ENCODE measurements at places on chromosomes 3 and 15.

- no peak for DNase-seq
Observed at GRCh38 chr15:76239786-76240185, 71.5 kb downstream of the ETFA start.

DNA sequence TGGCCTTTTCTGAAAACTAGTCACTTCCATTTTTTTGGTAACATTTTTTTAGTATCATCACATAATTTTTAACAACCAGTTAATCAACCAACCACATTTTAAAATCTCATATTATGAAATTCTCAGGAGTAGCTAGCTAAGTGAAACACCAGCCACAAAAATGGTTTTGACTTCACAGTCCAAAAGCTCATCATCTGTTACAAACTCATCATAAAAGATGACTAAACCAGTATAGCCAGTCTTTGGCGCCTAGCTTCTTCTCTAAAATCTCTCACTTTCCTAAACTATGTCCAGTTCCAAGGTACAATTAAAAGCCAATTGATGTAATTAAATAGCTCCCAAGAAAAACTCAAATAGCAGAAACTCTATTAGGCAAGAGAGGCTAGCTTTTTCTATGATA, 88.2 kb upstream of the ZNF385D start:
- DNase-seq, result no peak

- DNase-seq, result peak; percentile 44
Observed at GRCh38 chr3:156150434-156151066, 30.2 kb downstream of the KCNAB1 start.

GRCh38 chr3:152268555-152269055, at the start of gene MBNL1:
MBNL1 (plus strand) TSS chr3:152268929; CDS start chr3:152300194, 31,265 bp downstream.
- DNase-seq, result peak; percentile 72

DNA sequence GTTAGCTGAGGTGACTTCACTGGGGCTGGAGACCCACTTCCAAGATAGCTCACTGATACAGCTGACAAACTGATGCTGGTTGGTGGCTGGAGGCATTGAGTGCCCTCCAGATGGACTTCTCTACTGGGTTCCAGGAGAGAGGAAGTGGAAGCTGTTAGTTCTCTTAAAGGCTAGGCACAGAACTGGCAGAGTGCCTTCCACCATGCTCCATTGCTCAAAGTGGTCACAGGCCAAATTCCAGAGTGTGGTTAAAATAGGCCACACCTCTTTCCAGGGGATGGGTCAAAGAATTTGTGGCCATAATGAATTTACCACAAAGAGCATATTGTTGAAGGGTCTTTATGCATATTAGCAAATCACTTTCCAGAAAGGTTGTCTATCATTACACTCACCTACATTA, 74.2 kb downstream of the NMD3 start:
- DNase-seq, result no peak

GRCh38 chr3:185056908-185057307, 96.0 kb downstream of the C3orf70 start:
- no peak for DNase-seq

GRCh38 chr3:111695636-111696117, 100.5 kb upstream of the ZBED2 start:
- DNase-seq, result no peak

DNA sequence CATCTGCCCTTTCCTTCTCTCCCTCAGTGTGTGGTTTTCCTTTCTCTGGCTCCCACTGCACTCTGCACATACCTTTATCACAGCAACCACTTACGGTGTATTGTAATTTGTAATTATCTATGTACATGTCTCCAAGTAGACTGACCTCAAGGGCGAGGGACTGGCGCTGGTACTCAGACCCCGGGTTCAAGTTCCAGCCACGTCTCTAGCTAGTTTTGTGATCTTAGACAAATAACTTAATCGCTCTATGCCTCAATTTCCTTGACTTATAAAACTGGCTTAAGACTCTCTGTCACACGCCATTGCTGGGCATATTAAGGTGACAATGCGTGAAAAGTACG, 607 bp upstream of the SENP2 start:
- DNase-seq, result no peak

- DNase-seq, result no peak
Observed at GRCh38 chr15:36029606-36030210, 483.7 kb upstream of the DPH6 start.

GRCh38 chr3:113714702-113715101, 18.3 kb upstream of the USF3 start:
- DNase-seq, result no peak

GRCh38 chr3:11909726-11910125, 63.0 kb upstream of the TAMM41 start:
- no peak for DNase-seq

DNA sequence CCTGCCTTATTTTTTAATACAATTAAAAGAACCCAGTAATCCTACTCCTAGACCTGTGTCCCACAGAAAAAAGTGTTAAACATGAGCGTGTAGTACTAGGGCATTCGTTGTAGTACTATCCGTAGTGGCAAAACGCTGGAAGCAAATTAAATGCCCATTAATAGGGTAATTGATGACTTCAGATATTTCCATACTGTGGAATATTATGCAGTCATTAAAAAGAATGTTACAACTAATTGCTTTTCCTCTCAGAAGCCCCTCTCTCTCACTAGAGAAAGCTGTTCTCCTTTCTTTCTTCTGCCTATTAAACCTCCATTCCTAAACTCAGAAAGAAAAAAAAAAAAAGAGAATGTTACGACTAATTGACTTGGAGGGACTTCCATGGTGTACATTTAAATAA, 2.7 kb downstream of the BBS4 start:
- no peak for DNase-seq

DNA sequence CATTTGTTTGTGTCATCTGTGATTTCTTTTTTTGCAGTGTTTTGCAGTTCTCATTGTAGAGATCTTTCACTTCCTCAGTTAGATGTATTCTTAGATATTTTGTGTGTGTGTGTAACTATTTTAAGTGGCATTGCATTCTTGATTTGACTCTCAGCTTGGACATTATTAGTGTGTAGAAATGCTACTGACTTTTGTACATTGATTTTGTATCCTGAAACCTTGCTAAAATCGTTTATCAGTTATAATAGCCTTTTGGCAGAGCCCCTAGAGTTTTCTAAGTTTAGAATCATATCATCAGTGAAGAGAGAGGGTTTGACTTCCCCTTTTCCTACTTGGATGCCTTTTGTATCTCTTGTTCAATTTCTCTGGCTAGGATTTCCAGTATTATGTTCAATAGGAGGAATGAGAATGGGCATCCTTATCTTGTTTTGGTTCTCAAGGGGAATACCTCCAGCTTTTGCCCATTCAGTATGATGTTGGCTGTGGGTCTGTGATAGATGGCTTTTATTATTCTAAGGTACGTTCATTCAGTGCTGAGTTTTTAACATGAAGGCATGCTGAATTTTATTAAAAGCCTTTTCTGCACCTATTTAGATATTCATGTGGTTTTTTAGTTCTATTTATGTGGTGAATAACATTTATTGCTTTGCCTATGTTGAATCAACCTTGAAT, 211.7 kb downstream of the MBNL1 start:
- DNase-seq, result no peak

DNA sequence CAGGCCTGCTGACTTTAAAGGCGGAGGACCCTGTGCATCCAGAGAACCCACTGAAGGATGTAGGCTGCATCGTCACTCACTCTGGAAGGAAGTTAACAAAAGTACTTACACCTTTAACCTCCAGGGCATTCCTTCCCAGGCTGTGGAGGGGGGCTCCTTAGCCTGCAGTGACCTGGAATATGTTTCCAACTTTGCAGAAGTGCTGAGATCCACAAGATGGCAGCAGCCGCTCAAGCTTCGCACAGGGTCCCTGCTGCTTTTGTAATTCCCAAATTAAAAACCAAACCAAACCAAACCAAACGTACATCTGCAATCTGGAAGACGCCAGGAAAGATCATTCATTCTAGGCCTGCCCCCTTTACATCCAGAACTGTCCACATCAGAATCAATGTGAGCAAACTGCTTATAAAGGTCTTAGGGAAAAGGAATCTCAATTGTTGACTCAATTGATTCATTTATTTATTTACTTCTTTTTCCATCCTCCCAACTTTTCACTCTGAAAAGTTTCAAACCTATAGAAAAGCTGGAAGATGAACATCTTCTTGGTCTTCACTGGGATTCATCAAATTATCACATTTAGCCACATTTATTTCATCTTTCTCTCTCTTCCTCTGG, 70.5 kb upstream of the KLHL25 start:
- DNase-seq, result no peak

DNA sequence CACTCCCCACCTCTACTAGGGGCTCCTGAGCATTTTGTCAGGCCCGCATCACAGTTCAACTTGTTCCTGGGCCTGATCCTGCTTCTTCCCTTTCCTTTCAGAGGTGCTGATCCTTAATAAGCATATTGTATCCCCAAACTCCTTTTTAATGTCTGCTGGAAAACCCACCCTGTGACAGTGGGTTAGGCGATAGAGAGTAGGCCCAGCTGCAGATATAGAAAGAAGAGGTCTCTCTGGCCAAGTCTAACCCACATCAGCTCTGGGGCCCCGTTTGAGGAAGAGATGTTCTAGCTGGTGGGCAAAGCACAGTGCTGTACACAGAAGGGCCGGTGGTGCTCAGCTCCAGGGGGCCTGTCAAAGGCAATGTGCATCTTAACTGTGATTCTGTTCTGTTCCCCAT, 34.3 kb upstream of the ST6GAL1 start:
- no peak for DNase-seq

- DNase-seq, result no peak
Observed at GRCh38 chr3:27927882-27928281, 205.8 kb upstream of the EOMES start.

- DNase-seq, result no peak
Observed at GRCh38 chr3:177069514-177070329, 127.6 kb downstream of the TBL1XR1 start.

GRCh38 chr15:72511536-72511935, 37.4 kb downstream of the ARIH1 start:
- DNase-seq, result no peak

DNA sequence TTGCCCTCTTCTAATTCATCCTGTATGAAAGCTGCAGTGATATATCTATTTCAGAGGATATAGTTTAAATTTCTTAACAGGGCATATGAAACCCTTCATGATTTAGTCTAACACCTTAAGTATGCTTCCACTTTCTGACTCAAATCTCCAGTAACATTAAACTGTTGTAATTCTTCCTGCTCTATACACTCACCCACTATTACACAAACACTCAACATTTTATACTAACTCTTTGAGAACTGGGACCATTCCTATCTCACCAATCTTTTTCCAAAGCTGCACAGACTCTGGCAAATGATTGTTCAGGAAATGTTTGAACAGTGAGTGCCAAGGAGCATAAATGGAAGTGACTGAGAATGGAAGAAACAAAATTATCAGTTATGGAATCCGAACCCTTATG, 560.4 kb upstream of the DPPA4 start:
- DNase-seq, result no peak

DNA sequence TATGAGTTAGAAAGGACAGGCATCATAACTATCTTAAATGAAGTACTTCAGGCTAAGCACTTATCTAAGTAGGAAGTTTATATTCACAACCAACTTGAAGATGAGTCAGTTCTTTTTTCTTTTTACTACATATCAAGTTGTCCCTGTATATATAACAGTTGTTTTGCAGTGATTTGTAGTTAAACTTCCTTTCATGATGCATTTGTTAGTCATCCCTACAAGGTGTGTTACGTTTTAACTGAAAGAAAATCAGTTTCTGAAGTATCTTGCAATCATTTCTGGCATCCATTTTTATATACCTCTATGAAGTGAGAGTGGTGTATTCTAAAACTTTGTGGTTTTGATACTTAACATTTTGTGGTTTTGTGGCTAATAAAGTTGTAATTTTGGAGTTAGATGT, 46.1 kb downstream of the ZFAND6 start:
- DNase-seq, result no peak

DNA sequence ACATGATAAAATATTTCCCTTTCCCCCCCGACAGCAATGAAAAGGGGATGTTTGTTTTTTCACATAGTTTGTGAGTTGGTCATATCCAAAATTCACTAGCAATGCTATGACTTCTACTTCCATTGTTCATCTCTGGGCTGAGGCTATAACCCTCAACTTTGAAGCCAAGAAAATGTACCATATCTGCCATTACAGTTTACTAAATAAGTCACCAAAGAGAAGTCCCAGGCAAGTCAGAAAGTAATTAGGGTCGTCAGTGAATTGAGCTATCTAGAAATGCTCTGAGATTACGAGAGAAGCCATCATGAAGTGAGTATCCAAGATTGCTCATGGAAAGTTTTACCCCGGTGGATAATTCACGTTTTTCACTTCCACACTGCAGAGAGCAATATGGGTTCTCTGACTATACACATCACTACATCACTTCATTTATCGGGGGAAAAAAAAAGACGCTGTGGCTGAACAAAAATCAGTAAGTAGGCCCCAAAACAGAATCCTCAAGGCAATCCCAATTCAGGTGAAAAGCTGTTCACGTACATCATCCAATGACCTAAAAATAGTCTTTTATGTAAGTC, 1.4 kb downstream of the PEAK1 start:
- DNase-seq, result no peak

DNA sequence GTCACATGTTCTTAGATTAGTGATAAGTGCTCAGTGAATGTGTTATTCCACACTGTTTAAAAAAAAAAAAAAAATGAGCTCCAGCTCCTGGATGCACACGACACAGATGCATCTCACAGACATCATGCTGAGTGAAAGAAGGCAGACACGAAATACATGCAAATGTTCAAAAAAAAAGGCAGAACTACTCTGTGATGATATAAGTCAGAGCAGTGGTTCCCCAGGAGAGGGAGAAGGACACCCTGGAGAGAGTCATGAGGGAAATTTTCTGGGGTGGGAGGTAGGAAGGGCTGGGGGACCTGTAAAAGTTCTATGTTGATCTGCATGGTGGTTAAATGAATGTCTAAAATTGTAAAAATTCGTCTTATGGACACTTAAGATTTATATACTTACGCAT, 4.3 kb downstream of the CSRNP1 start:
- DNase-seq, result no peak

- no peak for DNase-seq
Observed at GRCh38 chr3:34198309-34198708, 399.9 kb downstream of the PDCD6IP start.

DNA sequence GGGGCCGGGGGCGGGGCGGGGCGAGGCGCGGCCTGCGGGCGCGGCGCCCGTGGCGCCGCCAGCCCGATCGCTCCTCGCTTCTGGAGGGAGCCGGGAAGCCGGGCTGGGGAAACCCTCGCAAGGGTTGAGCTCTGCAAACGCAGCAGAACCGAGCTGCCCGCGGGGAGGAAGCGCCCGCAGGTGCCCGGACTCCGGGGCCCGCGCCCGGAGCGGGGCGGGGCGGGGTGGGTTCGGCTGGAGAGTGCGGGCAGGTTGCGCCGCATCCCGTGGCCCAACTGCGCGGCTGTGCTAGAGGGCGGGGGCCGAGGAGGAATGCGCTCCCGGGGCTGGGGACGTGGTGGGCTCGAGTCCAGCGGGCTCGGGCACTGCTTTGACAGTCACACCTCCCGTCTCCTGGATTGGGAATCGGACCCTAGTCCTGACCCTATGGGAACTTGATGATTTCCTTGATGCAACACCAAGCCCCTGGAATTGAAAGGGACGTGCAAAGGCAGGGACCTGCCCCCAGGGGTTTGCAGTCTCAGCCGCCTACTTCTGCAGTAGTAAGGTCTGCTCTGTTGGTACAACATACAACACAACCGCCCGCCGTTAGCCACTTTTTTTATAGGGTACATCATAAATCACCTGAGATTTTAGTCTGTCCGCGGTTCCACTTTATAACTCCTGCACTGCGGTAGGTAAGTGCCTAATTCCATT, 34.3 kb downstream of the ZBTB38 start:
- DNase-seq, result peak; percentile 34

GRCh38 chr3:1535361-1535760, 442.5 kb downstream of the CNTN6 start:
- no peak for DNase-seq

GRCh38 chr3:100759159-100759558, 49.9 kb downstream of the TFG start:
- DNase-seq, result no peak
